ENCODE measurements at places on chromosomes 2 and 18. TPM values are rescaled to one million over a fixed set of nuclear protein-coding genes. Genes with fewer than 3 reads are reported as not detected.

The CYP27A1 gene
- total RNA-seq: 0.98 TPM

The SULT1C2 gene
- total RNA-seq: not detected

The MAP2 gene
- 177 TPM for total RNA-seq

DNA sequence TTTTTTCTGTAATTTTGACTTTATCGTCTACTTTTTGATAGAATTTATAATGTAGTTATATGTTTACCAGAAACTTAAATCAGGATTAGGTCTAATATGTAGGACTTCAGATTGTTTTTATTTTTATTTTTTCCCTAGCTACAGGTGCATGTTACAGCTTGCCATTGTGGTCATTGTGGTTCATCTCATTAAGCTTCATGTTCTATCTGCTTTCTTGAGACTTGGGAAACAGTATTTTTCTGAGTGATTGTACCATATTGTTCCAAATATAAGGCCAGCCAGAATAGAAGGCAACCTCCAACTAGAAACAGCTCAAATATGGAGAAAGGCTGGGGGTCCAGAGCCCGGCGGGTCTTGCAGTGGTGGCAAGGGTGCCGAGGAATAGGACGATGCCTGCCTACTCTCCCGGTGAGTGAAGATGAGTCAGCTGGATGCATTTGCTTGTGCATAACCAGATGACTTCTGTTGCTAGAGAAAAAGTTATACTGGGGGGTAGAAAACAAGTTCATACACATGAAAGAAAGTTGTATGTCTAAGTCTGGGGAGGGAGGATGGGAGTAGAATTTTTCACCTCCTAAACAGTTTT is 188.4 kb downstream of the CCDC85A start:
- no peaks in the 10 kb centered on the region for H3K36me3 ChIP-seq
- DNase-seq: no peak
- H3K4me1 ChIP-seq: no peaks in the 10 kb centered on the region
- H3K27ac ChIP-seq: no peak overlapping the region

GRCh38 chr2:150165442-150165841 is 322.0 kb downstream of the RND3 start:
- H3K4me1 ChIP-seq: peaks cover 3% of the 10 kb centered on the region
- no peak overlapping the region for H3K27ac ChIP-seq
- H3K27me3 ChIP-seq: no peaks in the 10 kb centered on the region
- DNase-seq: no peak

- peaks cover 13% of the 10 kb centered on the region for H3K27me3 ChIP-seq
- H3K4me1 ChIP-seq: peaks cover 5% of the 10 kb centered on the region
- no peak overlapping the region for H3K27ac ChIP-seq
- no peaks in the 10 kb centered on the region for H3K36me3 ChIP-seq
- no peak for DNase-seq
These were observed 16.0 kb downstream of the TBR1 start for GRCh38 chr2:161432107-161432506.

GRCh38 chr2:165895974-165896373 is 57.6 kb downstream of the TTC21B start:
- H3K27me3 ChIP-seq: peaks cover 3% of the 10 kb centered on the region
- H3K4me3 ChIP-seq: no peak overlapping the region
- H3K4me1 ChIP-seq: peaks cover 13% of the 10 kb centered on the region
- no peak overlapping the region for H3K27ac ChIP-seq
- H3K36me3 ChIP-seq: peaks cover 5% of the 10 kb centered on the region

GRCh38 chr2:164818149-164819136 is 23.2 kb downstream of the COBLL1 start:
- no peak overlapping the region for H3K4me3 ChIP-seq
- no peaks in the 10 kb centered on the region for H3K4me1 ChIP-seq
- no peak overlapping the region for H3K27ac ChIP-seq
- no peaks in the 10 kb centered on the region for H3K27me3 ChIP-seq
- no peaks in the 10 kb centered on the region for H3K36me3 ChIP-seq

- H3K27ac ChIP-seq: no peak overlapping the region
- H3K4me1 ChIP-seq: no peaks in the 10 kb centered on the region
- H3K36me3 ChIP-seq: no peaks in the 10 kb centered on the region
These were observed 214.0 kb upstream of the NT5C1B start for GRCh38 chr2:18803141-18803939.

DNA sequence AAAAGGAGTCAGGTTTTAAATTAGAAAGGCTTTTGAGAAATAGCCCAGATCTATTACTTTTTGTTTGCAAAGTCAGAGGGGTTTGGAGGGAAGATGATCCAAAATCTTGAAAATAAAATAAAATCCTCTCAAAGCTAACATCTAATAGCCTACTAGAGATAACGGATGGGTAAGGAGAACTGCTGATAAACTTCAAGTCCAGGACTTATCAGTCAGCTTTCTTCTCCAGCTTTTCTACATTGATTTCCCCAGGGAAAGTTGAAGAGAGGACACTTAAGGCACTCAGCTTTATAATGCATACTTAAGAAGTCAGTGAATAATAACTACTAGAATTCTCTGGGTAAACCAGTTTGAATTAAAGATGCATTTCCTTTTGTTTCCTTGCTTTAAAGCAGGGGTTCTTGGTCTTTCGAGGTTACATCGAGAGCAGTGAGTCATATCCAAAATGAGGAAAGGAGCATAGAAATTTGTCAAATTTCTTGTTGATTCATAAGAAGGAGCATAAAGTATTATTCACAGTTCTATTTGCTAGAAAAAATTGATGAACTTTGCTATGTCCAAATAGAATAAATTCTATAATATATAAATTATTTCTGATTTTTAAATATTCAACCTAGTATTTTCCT is 43.2 kb upstream of the ITPRID2 start:
- no peaks in the 10 kb centered on the region for H3K27me3 ChIP-seq
- H3K36me3 ChIP-seq: no peaks in the 10 kb centered on the region
- H3K27ac ChIP-seq: no peak overlapping the region
- peaks cover 8% of the 10 kb centered on the region for H3K4me1 ChIP-seq
- no peak for DNase-seq
